ENCODE measurements at places on chromosomes 7 and 10.

DNA sequence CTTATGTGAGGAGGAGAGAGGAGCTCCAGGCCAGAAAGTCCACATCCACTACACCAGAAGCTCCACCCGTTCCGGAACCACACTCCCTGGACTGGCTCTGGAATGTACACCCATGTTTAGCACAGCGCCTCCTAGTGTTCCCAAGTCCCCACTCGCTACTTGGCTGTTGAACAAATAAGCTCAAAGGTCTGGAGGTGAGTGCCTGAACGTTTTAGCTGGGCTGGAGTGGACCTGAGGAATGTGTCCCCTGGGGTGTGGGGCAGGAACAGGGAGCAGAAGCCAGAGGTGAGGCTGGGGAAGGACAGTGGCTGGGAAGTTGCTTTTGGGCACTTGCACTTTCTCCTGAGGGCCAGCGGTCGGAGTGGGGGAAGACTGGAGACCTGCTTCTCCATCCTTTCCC lies 164.1 kb upstream of the CDCA7L start:
- peak; percentile 42 for DNase-seq

DNA sequence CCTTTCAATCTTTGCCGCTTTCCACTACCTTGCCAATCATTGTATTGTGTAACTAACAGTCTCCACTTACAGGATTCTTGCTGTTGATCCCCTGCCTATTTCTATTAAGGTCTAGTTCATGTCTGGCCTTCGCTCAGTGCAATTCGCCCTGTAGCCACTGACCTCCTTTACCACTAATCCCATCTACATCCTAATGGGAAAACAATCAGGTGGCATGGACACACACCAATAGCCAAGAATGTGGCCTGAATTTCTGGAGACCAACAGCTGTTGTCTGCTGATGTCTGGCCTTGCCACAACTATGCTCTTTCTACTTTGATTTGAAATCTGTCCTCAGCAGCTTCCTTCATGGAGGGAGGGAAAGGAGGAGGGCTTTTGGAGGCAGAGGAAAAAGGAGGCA lies 546.2 kb downstream of the SORCS3 start:
- no peak for DNase-seq

- DNase-seq: no peak
These were observed 511.0 kb downstream of the GFRA1 start for GRCh38 chr10:115762029-115762428.

DNA sequence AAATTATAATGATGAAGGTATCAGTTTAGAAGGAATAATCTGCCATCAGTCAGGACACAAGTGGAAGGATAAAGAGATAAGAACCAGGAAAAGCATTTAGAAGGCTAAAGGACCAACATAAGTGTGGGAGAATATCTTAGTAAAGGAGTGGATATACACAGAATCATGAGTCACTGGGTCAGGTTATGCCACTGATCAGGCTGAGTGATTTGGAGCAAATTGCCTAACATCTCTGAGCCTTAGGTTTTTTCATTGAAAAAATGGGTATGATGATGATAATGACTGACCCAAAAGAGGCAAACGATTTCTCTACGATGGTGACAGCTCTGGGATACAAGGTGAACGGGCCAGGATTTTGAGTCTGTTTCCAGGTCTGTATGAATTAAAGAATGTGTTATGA lies 2.8 kb upstream of the CUL1 start:
- DNase-seq: peak; percentile 13

- no peak for DNase-seq
These were observed 17.1 kb downstream of the COL13A1 start for GRCh38 chr10:69818676-69819239.

GRCh38 chr10:49076319-49076718 lies 39.0 kb downstream of the VSTM4 start:
- no peak for DNase-seq

DNA sequence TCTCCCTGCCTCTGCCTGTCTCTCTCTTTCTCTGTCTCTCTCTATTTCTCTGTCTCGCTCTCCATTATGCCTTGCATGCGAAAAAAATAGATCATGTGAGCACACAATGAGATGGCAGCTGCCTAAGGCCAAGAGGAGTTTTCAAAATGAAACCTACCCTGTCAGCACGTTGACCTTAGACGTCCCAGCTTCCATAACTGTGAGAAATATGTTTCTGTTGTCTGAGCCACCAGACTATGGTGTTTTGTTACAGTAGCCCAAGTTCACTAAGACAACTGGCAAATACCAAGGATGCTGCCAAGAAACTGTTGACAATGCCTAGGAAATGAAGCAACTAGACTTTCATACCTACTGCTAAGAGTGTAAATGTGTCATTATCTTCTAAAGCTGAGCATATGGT lies 70.6 kb upstream of the PLXDC2 start:
- DNase-seq: peak; percentile 69

DNA sequence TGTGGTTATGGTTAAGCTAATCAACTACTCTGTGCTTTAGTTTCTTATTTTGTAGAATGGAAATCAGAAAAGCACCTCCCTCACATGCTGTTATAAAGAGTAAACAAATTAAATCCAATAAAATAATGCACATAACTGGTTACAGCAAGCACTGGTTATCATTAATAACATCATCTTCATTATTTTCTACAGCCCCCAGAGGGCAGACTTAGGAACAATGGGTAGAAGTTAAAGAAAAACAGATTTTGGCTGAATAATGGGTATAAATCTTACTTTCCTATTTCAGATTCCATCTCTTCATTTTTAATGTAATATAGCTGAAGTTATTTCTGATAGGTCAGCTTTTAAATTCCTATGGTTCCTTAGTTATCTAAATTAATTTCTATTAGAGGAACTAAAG lies 126.5 kb downstream of the DOCK4 start:
- peak; percentile 51 for DNase-seq

DNA sequence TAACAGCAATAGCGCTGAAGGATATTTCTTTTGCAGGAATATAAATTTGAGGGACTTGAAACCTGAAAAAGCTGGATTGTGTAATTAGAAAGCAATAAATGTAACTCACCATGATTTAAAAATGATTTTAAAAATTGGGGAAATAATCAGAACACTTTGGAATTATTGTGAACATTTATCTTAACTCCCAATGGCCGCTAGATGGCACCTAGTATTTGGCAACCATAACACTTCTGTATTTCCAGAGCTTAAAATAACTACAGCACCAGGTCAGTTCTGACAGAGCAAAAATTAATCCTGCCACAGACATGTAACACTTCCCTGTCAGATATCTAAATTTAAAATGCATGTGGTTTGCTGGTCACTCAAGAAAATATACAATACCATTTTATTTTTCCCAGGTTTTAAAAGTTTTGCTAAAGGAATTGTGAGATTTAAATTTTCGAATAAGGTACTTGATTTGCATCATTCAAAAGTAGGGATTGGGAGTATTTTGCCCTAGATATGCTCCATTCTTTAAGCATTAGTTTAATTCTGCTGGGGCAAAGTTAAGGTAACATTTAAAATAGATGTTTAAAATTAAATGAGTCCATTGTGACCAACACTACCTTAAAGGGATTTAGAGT lies 144.5 kb downstream of the PPP1R3A start:
- peak; percentile 64 for DNase-seq

DNA sequence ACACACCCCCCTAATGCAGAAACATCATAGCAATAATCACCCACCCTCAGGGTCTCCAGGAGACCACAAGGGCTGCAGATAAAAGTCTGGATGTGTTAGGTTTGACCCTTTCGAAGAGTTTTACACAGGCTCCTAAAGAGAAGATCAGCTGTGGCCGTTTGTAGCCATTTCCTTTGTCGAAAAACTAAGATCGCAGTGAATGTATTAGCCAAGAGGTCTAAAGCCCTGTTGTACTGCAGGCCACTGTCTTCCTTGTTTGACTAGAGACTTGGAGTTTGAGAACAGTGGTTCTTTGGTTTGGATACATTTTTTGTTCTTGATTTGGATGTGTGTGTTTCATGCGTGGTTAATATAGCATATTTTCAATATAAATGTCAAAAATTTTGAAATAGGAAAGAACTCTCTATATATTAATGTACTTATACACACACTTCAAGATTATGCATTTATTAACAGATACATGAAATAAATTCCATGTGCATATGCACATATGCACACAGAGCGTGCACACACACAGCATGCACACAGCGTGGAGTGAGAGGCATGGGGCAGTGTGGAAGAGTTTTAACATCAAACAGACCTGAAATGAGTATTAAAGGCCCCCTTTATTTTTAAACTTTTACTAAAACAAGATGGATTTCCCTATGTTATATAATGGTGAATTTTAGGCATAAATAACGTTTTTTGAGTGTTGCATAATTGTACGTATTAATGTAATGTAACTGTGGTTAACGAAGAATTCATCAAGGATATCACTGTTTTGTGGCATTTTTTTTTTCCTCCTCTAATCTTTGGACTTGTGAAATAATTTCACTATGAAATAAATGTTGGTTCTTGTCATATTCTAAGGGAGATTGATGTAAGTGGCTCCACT lies 2.2 kb downstream of the IKZF1 start:
- DNase-seq: no peak

GRCh38 chr7:79529881-79530235 lies 76.4 kb upstream of the MAGI2 start:
- DNase-seq: no peak

DNA sequence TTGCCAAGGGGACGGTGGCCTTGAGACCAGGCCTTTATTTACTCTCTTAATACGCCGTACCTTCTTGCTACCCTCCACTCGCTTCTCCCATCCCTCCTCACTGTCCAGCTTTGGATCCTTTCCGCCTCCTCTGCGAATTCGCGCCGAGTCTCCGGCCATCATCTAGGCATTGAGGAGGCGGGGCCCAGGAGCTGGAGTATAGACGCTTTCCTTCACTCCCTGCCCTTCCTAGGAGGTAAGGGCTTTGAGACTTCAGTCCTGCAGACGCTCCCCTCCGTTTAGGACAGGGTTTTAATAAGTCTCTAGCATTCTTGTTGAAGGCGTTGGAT lies 538 bp downstream of the TFAM start:
- DNase-seq: peak; percentile 28

DNA sequence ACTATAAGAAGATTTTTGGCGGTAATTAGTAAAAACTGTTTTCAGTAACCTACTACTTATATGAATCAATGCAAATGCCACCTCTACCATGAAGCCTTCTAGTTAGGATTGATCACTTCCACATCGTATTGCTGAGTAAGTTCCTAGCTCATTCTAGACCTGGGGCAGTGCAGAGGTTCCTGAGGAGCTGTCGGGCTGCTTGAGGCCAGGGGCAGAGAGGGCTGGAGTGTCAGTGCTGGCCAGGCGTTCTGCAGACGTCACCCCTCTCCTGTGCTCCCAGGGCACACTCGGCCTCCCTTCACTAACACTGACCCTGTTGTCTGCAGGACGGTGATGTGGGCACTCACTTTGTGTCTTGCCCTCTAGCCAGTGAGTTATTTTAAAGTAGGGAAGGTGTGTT lies 275.7 kb downstream of the CELF2 start:
- no peak for DNase-seq

- no peak for DNase-seq
These were observed 11.1 kb downstream of the PTPN12 start for GRCh38 chr7:77548206-77548605.

GRCh38 chr10:72105710-72106109 lies 17.4 kb upstream of the SPOCK2 start:
- DNase-seq: no peak
